ENCODE measurements at places on chromosomes 7 and 10. TPM values are rescaled to one million over a fixed set of nuclear protein-coding genes. Genes with fewer than 3 reads are reported as not detected.

The CALY gene
- total RNA-seq: not detected

The INSYN2A gene
- not detected for total RNA-seq

The PRKAR2B gene
- total RNA-seq: 12.5 TPM

The UCMA gene
- not detected for total RNA-seq

The GTPBP10 gene
- total RNA-seq: 9.3 TPM

The HOXA2 gene
- not detected for total RNA-seq

The ACSM6 gene
- not detected for total RNA-seq

DNA sequence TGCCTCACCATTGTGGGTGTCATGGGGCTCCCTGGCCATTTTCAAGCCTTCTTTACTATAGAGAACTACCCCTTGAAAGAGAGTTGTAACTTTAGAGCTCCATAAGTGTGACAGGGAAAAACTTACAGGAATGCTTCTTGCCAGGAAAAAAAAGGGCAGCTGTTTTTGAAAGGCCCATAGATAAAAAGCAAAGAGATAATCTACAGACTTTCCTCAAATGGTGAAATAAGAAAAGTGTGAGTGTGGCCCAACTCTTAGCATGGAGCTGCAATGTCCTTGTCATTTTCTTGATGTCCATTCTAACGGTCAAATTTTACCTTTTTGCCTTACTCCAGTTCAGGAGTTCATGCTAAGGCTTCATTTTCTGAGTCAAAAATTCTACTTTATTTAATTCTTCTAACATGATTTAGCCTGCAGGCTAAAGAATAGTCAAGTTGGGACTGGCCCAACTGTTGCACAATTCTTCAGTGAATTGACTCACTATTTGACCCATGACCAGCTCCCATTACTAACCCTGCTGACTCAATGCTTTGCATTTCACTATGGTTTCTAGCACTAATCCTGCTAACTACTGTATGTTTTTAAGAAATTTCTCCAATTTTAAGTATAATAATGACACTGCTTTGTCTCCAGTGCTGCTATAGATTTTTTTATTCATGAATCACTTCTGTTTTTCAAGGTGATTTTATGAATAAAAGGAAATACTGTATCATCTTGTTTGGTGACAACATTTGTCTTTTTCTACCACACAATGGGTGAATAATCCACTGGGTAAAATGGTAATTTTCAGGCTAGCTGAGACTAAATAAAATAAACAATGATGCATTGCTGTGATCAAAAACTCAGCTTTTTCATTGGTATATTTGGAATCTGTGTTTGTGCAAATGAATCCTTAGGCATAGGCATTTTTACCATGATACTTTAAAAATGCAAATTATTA lies 41.4 kb upstream of the SGCE start:
- peak; percentile 76 for DNase-seq

DNA sequence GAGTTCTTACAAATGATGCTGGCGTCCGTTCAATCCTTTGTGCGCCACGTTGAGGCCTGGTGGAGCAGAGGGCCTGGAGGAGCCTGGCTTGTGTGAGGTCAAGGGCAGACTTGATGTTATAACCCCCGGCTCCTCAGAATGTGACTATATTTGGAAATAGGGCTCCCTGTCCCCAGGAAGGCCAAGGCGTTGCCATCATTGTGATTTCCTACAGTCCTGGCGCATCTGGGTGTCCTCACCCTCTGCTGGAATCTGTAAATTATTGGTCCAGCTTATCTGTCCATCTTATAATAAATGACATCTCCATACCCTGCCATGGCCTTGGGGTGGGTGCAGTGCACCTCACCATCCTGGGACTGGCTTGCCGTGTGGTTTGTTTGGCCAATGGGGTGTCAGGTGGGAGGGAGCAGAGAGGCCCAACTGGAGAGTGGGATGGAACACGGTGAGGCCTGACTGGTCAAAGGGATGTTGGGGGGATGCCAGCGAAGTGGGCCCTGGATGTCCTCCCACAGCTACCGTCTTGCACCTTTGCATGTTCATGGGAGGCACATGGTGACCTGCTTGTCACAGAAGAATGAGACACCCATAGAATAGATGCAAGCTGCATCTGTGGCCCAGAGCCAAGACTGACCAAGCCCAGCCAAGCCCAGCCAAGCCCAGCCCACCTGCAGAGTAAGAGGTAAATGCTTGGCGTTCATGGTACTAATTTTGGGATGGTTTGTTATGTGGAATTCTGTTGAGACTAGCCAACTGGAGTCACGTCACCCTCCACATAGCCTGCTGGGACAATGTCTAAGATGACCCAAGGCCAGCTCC lies 11.1 kb upstream of the LRRC27 start:
- peak; percentile 92 for DNase-seq

GRCh38 chr7:53604201-53604600 lies 568.8 kb downstream of the POM121L12 start:
- DNase-seq: no peak

GRCh38 chr7:55177068-55177530 lies 158.3 kb downstream of the EGFR start:
- DNase-seq: no peak

DNA sequence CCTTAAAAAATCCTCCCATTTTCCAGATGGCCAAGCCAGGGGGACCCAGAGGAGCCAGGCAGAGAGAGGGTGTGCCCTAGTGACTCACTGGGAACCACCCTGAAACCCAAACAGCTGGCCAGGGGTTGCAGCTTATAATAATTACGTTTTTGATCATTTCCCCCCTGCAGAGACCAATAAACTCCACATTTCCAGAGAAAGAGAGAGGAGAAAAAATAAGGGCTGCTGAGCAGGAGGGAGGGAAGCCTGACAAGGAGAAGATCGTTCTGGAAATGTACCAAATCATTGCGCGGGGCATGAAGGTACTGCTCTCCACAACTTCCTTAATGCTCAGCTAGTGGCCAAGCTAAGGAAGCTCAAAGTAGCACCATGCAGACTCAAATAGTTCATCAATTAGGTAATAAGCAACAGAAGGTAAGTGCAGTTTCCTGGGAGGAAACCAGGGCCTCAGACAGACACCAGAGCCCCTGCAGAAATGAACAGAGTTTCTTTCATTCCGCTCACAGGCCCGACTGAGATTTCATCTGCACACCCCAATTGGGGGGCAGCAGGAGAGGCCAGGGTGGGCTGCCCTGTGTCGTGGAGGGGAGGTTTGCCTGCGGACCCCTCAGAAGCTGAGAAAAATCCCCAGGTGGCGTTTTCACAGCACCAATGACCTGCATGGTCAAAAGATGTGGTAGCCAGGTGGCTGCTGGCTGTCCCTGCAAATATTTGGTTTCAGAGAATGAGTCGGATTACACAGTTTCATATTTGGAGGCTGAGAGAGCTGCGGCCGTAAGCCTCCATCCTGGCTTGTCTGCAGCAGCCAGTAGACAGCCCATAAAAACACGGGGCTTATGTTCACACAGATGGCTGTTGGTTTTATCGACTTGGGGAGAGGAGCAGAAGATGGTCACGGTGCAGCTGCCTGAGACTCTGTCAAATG lies 153.2 kb upstream of the LYZL2 start:
- DNase-seq: no peak

All from Caki2 (cell line).